ENCODE measurements at places on chromosomes 7 and 10. TPM values are rescaled to one million over a fixed set of nuclear protein-coding genes. Genes with fewer than 3 reads are reported as not detected.

TLL2 gene
- total RNA-seq: 0.36 TPM

SLIT1 gene
- 0.42 TPM for total RNA-seq

PVRIG gene
- total RNA-seq: 2.1 TPM

PRKG1 gene
- 199 TPM for total RNA-seq

DNA sequence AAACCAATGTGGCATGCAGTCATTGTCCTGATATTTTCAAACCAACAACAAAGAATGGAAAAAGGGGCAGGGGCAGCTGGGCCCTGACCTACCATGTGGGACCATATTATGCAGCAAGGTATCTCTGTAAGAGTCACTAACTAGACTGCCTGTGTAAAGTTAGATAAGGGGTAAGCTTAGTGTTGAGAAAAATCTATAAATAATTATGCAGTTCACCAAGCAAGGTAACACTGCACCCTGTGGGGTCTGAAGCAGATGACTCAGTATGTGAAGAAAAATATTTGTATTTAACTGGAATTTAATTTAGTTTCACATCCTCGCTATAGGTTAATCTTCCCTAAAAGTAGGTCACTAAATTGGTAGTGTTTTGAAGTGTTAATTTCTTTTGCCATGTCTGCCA is 99.3 kb downstream of the PPP1R3A start:
- H3K4me3 ChIP-seq: no peak overlapping the region
- H3K4me1 ChIP-seq: no peaks in the 10 kb centered on the region
- no peaks in the 10 kb centered on the region for H3K36me3 ChIP-seq
- DNase-seq: no peak
